HT-29 (cell line): ENCODE measurements at places on chromosomes 13 and 19. TPM values are rescaled to one million over a fixed set of nuclear protein-coding genes. Genes with fewer than 3 reads are reported as not detected.

Gene URI1
- 45.2 and 46.4 TPM in 2 replicates for total RNA-seq

Gene IGFL1
- total RNA-seq, result not detected in 2 replicates

Gene JUND
- total RNA-seq, result 379 and 438 TPM in 2 replicates

Gene ADGRE3
- not detected in 2 replicates for total RNA-seq

Gene DNASE2
- total RNA-seq, result 20.9 and 27.6 TPM in 2 replicates

Gene ZNF490
- total RNA-seq, result 1.6 and 2.0 TPM in 2 replicates

Gene TNFSF13B
- 0.08 and 0.15 TPM in 2 replicates for total RNA-seq

Gene C2CD4C
- 0.58 TPM in 1 of 2 replicates, not detected in the other for total RNA-seq

Gene VSTM2B
- not detected in 2 replicates for total RNA-seq

Gene ZNF763
- 0.20 and 0.76 TPM in 2 replicates for total RNA-seq

Gene OR10H1
- not detected in 2 replicates for total RNA-seq

Gene MUC16
- total RNA-seq, result 0.03 TPM in 2 replicates

Gene FPR1
- not detected in 2 replicates for total RNA-seq

Gene HS6ST3
- total RNA-seq, result not detected in 2 replicates

Gene NTF4
- total RNA-seq, result 0.29 TPM in 1 of 2 replicates, not detected in the other

Gene PSG11
- not detected in 2 replicates for total RNA-seq

Gene VSTM1
- not detected in 2 replicates for total RNA-seq

Gene ZFR2
- total RNA-seq, result not detected in 2 replicates

Gene ADAT3
- total RNA-seq, result 3.2 and 6.9 TPM in 2 replicates

Gene PDCD2L
- 83.2 and 89.6 TPM in 2 replicates for total RNA-seq

Gene TECR
- total RNA-seq, result 117 and 146 TPM in 2 replicates

Gene TMEM38A
- total RNA-seq, result 10.1 and 14.2 TPM in 2 replicates

Gene ZNF737
- total RNA-seq, result 0.29 and 0.51 TPM in 2 replicates

Gene SETDB2
- total RNA-seq, result 2.5 and 2.7 TPM in 2 replicates

Gene SLC46A3
- 3.3 and 3.4 TPM in 2 replicates for total RNA-seq

Gene ZNF256
- total RNA-seq, result not detected in 2 replicates
